ENCODE measurements at places on chromosomes 13 and 19.

GRCh38 chr13:106612688-106613087 is 44.8 kb upstream of the ARGLU1 start:
- DNase-seq: no peak

DNA sequence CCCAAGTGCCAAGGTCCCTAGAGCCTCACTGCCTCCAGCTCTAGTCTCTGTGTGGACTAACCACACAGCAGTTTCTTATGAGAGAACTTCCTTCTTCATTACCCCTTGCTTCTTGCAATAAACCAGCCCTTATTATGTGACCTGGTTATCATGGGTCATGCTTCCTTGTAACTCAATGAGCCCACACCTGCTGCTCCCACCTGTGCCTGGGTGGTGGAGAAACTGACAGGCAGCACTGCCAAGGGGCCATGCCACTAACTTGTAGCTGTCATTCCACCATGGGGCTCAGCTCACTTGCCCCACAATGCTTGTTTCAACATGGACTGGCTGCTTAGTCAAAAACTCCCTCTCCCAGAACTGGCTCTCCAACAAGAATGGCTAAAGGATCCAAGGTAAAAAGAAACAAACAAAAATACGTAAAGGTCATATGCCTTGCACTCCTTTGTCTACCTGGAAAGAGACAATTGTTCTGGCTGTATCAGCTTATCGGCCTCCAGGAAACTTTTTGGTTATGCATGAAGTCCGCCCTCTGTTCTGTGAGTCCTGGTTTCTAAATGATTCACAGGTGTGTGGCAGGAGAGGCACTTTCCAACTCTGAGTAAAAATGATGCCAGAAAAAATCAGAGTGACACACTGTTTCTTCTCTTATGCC is 446.4 kb downstream of the COG6 start:
- no peak for DNase-seq

GRCh38 chr13:99507986-99508385 is 6.7 kb downstream of the TM9SF2 start:
- no peak for DNase-seq

DNA sequence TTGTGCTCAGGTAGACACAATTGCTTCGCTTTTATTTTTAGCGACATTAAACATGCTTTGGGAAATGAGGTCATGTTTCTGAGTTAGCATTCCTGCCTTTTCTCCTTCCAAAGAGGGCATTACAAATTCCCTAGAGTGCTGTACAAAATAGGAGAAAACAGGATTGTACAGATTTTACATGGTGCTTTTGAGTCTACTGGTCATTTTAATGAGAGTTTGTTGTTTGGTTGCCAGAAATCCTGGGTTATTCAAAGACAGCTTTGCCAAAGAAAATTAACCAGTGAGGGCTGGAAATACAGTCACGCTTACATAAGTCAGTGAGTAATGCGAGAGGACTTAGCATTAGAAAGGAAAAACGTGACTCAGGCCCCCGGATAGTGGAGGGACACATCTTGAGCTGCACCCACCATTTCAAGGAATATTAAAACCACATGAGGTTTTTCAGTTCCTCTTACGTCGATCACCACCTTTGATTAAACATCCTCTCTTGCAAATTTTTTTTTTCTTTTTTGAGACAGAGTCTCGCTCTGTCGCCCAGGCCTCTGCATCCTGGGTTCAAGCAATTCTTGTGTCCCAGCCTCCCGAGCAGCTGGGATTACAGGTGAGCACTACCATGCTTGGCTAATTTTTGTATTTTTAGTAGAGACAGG is 55.4 kb downstream of the SACS start:
- DNase-seq: peak; percentile 98

DNA sequence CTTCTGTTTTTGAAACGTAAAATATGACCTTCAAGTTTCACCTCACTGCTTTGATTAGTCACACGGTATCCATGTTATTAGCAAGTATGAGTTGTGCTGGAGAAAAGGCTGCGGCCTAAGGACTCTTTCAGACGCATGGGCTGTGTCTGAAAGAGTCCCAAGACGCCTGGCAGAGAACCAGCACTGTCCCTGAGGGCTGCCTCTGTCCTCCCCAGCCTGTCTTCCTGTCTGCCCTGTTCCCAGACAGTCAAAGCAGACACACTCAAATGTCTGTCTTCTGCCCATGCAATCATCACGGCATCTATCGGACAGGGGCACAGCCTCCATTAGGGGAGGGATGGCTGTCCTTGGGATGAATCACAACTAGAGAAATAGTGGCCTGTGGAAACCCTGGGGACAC is 65.5 kb downstream of the DPY19L3 start:
- DNase-seq: no peak

DNA sequence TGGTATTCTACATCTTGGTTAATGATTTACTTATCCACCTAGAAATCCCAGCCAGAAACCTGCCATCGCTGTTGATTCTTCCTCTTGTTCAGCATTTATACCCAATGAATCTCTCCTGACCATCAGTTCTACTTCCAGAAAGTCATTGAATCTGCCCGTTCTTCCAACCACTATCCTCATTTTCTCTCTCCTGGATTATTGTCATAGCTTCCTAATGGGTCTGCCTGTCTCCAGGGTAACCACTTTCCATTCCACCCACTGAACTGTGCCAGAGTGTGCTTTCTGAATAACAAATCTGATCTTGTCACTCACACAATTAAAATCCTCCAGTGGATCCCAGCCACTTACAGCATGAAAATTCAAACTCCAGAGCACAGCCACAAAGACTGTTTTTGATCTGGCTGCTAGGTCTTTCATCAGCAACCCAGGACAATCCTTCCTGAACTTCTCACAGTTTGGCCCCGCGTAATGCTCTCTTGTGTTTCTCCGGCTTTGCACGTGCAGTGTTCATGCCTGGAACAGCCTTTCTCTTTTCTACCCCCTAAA is 330.6 kb downstream of the SPRY2 start:
- DNase-seq: no peak

GRCh38 chr19:39321117-39321831 is 611 bp upstream of the LRFN1 start:
- DNase-seq: no peak

- DNase-seq: no peak
Measured at GRCh38 chr19:51772977-51773376, 12.0 kb downstream of the FPR2 start.

DNA sequence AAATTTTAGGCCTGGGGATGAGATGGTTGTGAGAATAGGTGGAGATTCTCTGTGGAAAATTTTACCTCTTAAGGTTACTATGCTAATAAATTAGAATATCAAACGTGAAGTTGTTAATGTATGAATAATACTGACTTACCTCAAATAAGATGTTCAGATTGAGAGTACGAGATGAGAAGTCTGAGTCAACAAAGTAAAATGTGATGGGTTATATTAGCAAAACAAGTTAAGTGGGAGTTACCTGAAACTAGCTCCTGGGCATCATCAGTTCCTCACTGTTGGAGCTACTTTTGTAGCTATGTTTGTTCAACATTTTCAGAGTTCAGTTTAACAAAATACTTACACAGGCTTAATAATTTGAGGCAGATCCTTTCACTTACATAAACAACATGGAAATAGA is 108.6 kb downstream of the PIBF1 start:
- DNase-seq: no peak

GRCh38 chr19:38281811-38282566 is 17.6 kb downstream of the SPINT2 start:
- DNase-seq: no peak

DNA sequence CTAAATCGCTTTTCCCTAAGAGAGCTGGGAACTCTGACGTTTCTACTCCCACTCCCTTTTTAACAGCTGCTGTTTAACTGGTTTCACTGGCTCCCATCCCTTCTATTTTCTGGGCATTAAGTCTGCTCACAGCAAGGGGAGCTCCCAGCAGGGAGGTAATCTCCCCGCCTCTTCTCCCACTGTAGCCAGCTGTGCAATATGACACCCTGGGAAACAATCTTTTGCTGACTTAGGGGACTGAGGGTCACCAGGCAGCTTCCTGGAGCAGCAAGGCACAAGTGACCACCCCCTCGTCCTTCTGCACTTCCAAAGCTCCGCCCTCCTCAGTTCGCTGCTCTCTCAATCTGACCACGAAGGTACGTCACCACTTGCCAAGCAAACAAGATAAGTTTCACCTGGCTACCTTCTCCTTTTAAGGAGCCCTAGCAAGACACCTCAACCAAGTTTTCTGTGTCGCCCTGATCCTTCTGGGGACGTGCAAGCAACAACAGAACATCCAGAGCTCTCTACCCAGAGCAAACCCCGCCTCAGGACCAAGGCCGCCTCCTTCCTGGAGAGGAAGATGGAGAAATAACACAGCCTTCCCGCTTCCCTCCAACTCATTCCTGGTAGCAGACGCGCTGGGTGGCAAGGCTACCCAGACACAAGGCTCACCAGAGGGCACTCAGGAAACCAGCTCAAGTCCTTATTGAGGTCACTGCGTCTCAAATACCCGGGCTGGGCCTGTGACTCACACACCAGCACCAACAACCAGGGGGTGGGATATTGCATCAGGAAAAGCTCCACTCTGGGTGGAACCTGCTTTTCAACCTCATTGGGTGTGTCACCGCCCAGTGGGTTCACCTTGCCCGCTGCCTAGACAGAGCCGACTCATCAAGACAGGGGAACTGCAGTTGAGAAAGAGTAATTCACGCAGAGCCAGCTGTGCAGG is 92.4 kb downstream of the STK24 start:
- peak; percentile 97 for DNase-seq

- DNase-seq: no peak
Measured at GRCh38 chr19:16536130-16536529, 6.1 kb downstream of the CHERP start.

- peak; percentile 6 for DNase-seq
Measured at GRCh38 chr19:1618157-1619093, 13.2 kb upstream of the UQCR11 start.

- peak; percentile 62 for DNase-seq
Measured at GRCh38 chr13:43159026-43159461, 135.7 kb downstream of the DNAJC15 start.

DNA sequence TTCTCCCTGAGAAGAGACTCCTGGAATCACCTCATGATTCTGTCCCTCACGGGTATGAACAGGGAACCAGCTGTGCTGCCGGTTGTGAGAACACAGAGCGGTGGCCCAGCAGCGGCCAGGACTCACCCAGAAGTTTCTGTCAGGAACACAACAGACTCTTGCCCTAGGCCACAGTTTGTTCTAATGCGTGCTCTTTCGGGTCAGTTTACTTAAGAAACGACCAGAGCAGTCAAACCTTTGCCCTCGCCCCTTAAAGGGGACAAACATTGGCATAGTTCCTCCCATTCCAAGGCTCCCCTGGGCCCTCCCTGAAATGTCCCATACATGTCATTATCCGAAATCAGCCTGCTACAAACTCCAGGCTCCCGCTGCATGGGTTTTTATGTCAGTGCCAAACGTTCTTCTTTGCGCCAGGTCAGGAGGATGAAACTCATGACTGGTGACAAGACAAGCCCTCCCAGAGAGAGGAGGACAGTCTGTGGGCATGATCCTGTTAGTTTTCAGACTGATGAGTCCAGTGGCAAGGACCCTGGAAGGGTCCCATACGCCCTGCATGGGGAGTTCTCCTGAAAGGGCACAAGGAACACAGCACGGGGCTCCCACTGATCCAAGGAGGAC is 18.3 kb downstream of the ZIC5 start:
- no peak for DNase-seq

DNA sequence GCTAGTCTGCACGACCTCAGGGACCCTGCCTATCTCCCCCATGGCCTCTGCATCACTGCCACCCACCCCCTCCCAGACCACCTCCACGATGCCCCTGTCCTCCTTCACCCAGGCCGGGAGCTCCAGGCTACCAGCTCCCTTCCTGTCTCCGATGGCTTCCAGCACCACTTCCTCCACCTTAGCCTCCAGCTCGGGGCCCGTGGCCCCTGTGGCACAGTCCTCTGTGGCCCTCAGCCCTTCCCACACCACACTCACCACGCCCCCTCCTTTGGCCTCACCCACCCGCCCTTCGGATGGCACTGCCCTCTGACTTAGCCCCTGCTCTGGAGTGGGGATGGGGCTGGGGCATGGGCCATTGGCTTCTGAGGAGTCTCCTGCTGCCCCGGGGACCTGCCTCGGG is 7.2 kb downstream of the PALM3 start:
- no peak for DNase-seq

GRCh38 chr13:53460796-53461195 is 432.2 kb downstream of the OLFM4 start:
- no peak for DNase-seq

GRCh38 chr19:35248310-35249145 is at the start of gene LSR:
TSS of gene LSR (plus strand) at chr19:35249002. CDS start at chr19:35249023, 21 bp downstream.
- no peak for DNase-seq

DNA sequence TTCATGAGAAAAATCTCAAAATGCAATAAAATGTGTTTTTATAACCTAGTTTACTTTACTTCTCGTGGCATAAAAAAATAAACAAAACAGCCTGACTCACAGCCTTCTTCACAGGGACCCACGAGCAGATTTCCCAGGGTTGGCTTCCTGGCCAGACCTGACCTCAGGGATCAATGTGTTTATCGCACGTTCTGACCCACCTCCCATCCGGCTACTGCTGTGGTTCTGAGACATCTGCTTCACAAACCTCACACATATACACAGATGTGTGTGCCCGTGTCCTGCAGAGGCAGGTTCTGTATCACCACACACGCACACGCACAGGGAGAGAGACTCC is 118.3 kb downstream of the COL4A2 start:
- DNase-seq: peak; percentile 92

GRCh38 chr13:97283888-97284287 is 61.8 kb downstream of the MBNL2 start:
- DNase-seq: no peak

- DNase-seq: no peak
Measured at GRCh38 chr19:35224681-35225571, 3.6 kb downstream of the FAM187B start.

- DNase-seq: no peak
Measured at GRCh38 chr19:1438933-1439354, 748 bp downstream of the RPS15 start.
